ENCODE measurements at places on chromosomes 4 and X.
A peak's percentile ranks its signal among the peaks of the same experiment; 100 is the strongest.

DNA sequence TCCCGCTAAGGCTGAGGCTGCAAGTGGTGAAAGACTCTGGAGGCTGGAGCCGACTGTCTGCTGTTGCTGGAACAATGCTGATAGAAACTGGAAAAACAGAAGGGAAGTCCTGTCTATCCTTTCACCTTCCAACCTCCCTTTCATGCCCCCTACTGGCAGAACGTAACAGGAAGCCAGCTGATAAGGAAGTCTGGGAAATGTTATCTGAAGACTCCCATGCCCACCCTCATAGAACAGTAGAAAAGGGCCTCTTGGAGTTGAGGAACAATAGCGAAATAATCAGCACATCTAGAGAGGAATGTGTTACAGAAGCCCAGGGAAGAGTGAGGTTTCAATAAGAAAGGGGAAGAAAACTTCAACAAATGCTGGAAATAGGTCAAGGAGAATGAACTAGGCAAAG, 117.1 kb upstream of the DKK2 start:
- DNase-seq, result no peak

- no peak for DNase-seq
Observed at GRCh38 chr4:16617435-16617834, 281.0 kb downstream of the LDB2 start.

DNA sequence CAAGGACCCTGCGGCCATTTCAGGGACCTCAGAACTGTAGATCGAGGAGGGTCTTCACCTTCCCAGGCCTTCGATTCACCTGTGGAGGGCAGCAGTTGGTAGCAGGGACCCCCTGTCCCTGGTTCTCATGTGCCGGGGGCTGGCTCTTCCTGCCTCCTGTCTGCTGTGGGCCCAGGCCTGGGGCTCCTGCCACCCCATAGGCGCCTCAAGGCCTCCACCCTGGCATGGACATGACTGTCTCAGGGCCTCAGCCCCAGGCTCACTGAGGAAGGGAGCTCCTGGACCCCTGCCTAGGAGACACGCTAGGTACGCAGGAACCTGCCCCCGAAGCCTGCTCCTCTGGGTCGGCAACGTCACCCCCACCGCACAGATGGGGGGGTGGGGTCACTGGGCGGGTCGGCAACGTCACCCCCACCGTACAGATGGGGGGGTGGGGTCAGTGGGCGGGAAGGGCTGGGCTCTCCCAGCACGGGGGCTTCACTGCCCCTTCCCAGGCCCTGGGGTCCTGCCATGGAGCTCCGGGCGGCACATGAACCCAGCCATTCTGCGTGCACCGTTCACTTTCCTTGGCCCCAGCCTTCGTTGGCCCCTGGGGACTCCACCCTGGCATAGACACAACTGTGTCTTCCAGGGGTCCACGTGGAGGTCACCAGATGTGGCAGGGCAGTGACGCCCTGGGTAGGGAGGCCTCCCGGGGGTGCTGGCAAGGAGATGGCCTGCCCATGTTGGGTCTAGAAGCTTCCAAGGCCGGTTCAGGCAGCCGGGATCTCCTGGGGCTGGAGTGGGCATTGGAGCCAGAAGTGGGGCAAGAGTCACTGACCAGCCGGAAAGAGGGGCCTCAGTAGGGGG, 3.5 kb upstream of the HGFAC start:
- DNase-seq, result no peak

GRCh38 chr4:151859641-151860040, 98.8 kb upstream of the GATB start:
- no peak for DNase-seq

DNA sequence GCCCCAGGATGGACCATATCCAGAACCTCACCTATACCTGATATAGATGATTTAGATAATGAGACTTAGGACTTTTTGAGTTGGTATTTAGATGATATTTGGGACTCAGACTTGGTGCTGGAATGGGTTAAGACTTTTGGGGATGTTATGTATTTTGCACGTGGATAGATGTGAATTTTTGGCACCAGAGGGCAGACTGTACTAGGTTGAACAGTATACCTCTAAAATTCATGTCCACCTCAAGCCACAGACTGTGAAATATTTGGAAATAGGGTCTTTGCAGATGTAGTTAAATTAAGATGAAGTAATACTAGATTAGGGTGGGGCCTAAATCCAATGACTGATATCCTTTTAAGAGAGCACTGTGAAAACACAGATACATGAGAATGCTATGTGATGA, 15.6 kb downstream of the RBM41 start:
- DNase-seq, result no peak

- DNase-seq, result peak; percentile 67
Observed at GRCh38 chr4:21948347-21949072, at the start of gene KCNIP4. TSS of gene KCNIP4 (minus strand) at chr4:21948772.

- no peak for DNase-seq
Observed at GRCh38 chr4:2138846-2139500, 79.8 kb downstream of the NAT8L start.

DNA sequence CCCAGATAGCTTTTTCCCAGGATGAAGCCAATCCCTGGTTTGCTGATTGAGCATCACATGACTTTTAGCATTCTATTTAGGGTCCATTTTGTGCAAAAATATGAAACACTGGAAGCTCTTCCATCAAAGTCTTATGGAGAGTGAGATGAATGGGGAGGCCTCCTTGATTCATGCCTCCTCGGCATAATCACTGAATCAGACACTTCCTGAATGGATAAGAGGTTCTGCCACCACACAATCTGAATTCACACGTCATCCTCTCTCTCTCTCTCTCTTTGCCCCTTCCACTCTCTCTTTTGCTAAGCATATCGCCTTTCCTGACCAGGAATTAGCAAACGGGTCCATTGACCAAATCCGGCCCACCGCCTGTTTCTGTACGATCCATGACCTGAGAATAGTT, 68.7 kb downstream of the CRMP1 start:
- DNase-seq, result no peak

DNA sequence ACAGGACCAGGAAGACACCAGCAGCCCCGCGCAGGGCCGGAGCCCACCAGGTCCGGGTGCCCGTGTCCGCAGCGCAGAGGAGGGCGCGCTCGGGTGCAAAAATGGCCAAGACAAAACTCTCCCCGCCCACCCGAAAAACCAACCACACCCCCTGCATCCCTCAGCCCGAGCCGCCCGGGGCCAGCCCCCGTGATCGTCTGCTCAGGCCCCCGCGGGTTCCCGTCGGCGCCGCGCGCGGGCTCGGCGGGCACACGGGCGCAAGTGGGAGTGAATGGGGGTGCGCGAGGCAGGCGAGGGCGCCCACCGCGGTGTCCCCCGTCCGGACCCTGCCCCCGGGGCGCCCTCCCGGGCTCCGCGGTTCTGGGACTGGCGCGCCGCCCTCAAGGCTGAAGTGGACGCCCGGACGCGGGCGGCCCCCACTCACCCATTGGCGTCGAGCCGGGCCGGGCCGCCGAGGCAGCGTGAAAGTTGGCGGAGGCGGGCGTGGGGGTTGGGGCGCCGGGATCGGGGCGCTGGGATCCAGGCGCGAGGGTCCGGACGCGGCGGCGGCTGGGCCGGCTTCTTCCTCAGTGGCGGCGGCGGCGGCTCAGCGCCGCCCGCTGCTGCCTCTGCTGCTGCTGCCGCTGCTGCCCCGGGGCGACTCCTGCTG, 393 bp downstream of the SH3KBP1 start:
- peak; percentile 9 for DNase-seq

DNA sequence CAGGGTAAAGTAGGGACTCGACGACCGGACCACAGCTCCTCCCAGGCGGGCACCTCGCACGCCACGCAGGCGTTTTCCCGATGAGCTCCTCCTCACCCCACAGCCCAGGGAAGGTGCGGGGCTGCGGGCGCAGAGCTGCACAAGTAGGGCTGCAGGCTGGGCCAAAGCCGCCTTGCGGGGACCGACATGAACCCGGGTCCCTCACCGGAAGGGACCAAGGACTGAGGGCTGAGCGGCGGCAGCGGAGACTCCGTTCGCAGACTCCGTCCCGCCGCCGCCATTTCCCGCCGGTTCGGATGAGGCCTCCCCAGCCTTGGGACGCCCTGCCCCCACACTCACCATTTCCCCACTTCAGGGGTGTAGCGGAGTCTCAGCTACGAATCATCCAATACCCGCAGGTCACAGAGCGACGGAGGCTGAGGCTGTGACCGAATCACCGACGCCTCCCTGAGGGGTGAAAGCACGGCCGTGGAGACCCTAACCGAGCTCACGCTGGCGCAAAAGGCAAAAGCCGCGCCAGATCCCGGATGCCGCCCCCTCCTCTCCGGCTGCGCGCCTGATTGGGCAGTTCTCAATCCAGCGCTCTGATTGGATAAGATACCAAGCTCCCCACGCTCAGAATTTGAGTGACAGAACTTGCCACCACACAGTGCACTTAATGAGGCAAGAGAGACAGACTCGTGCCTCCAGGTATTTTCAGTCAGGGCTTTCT, at the start of gene ZNF732:
Gene ZNF732, minus strand, starts transcription at position 506 of the 712 bp plus-strand sequence. Its CDS starts 164 bp downstream, at position 342.
- DNase-seq, result peak; percentile 15

- DNase-seq, result no peak
Observed at GRCh38 chr4:81642543-81642942, 170.8 kb upstream of the RASGEF1B start.

DNA sequence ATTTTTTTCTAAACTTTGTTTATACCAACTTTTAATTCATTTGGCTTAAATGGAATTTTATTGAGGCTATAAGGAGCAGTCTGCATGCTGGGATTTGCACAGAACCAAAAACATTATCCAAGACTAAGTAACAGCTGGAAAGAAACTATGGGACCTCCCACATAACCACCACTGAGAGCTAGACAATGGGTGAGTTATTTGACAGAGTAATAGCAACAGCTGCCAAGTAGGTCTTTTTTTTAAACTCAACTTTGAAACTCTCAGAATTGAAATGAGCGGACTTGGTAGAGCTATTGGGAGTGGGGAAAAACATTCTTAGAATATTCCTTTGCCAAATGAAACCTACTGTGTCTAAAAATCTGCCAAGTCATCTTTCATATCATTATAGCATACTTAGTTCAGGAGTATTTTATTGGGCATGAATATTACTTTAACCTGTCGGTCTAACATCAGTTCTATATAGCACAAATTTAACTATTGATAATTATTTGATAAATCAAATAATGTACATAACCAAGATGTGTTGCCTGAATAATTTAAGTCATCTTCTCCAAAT, 1428.0 kb downstream of the PCDH7 start:
- no peak for DNase-seq

DNA sequence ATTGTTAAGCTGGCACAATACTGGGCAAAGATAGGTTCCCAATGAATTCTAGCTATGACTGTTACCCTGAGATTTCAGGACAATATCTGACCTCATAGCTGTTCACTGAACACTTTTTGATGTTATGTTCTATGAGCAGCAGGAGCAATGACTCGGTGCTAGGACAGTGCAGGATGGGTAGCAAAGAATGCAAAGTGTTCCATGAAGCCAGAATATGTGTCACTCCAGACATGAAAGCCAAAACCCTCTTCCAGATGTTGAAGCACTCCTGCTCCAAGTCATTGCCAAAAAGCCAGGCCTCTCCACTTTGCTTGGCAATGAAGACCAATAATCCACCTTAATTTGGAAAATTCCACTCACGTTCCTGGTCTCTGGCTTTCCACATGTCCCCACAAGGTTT, 300.9 kb upstream of the CPEB2 start:
- DNase-seq, result no peak

GRCh38 chr4:11074581-11075241, 354.0 kb downstream of the HS3ST1 start:
- no peak for DNase-seq

GRCh38 chrX:148813422-148813821, 313.0 kb downstream of the AFF2 start:
- DNase-seq, result no peak

DNA sequence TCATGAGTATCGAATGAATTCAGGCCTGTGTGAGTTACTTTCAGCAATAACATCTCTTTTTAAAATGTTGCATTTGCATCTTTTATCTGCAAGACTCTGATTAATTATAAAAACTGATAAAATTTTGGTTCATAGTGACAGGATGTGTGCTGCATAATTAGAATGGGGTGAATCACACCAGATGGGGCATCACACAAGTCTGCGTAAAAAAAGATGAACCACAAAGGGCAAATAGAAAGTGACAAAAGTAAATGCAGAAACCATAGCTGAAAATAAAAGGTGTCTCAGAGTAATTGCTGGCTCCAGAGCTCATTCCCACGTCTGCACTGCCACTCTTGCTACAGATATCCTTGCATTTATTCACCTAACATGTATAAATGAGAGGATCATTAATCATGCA, 131.1 kb downstream of the HS3ST1 start:
- no peak for DNase-seq

- no peak for DNase-seq
Observed at GRCh38 chr4:55186123-55186522, 60.7 kb upstream of the KDR start.

- DNase-seq, result peak; percentile 1
Observed at GRCh38 chrX:104310090-104310489, 55.4 kb upstream of the ESX1 start.

GRCh38 chrX:149131774-149132173, 373.3 kb downstream of the IDS start:
- no peak for DNase-seq

DNA sequence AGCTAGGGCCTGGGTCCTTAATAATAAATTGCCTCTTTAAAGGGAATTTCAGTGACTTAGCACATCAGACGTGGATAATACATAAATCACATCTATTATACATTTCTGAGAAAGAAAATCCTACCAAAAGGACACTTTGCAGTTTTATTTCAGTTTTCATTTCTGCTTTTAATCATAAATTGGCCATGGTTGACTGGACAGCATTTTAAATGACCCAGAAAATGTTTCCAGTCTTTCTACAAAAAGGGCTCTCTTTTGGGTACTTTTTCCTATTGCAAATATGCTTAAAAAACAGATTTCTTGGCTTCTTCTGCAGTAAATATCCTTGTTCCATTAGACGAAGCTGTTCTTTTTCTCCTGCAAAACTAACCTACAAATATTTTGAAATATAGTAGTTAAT, 41.4 kb upstream of the LPAR4 start:
- DNase-seq, result no peak

DNA sequence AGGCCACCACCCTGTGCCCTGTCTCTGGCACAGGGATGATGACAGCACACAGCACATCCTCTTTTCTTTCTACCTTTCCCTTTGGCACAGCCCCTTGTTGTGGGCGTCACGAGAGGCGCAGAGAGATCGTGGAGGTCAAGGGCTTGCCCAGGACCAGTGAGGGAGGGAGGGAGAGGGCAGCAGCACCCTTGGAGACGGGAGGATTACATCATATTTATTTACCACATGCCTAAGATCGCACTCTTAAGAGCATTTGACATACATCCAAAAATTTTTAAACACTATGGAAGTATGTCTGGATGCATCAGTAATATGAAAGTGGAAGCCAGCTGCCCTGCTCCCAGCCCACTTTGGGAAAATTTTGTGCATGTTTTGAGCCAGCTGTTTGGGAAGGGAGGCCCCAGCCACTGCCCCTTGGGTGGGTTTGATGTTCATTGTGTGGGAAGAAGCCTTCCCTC, 12.7 kb downstream of the WFS1 start:
- DNase-seq, result no peak

GRCh38 chr4:4457803-4458553, 71.1 kb downstream of the NSG1 start:
- DNase-seq, result no peak

All from HuH-7.5 (cell line).